ENCODE measurements at places on chromosomes 1 and 21.
A peak's percentile ranks its signal among the peaks of the same experiment; 100 is the strongest.

GRCh38 chr21:46307625-46308024, 16.0 kb downstream of the C21orf58 start:
- no peak for DNase-seq

DNA sequence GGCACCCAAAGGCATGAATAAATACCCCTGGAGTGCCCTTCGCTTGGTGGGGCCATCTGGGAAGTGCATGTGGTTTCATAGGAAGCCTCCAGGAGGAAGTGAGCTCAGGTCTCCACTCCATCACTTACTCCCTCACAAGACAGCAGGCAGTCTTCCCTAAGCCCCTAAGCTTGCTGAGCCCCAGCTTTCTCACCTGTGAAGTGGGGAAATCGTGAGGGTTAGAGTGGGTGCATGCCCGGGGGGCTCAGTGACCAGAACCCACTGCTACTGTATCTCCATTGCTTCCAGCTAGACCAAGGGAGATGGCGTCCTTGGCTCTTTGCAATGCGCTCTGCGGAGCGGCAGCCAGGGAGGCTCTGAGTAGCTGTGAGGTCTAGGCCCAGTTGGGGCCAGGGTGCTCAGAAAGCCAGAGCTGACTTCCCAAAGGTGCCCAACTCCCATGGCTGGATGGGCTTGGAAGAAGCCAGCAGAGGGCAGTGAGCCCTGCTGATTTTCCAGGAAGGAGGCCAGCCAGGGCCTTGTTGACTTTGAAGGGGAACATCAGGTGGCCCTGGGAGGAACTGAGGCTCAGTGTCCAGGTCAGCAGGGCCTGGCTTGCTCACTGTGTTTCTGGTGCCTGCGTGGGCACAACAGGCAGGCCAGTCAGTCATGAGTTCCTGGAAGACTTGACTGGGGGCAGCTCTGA, 27.3 kb downstream of the CDCP2 start:
- DNase-seq: no peak

GRCh38 chr1:33363021-33363420, 42.1 kb upstream of the A3GALT2 start:
- DNase-seq: no peak

DNA sequence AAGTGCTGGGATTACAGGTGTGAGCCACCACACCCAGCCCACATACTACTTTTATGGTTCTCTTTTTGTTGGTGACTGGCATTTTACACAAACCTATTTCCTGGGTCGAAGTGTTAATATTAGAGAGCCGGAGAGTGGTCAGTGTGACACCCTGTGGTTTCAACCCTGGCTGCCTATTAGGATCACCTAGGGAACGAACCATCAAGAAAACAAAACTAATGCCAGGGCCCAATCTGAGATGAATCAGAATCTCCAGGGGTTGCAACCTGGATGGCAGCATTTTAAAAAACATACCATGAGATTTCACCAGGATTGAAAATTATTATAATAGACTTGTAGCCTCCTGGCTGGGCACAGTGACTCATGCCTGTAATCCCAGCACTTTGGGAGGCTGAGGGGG, 6.1 kb downstream of the MRPS21 start:
- DNase-seq: no peak

GRCh38 chr1:43370564-43370963, 2.8 kb upstream of the ELOVL1 start:
- no peak for DNase-seq

GRCh38 chr21:29654203-29654602, 285.6 kb downstream of the GRIK1 start:
- no peak for DNase-seq

- DNase-seq: no peak
Measured at GRCh38 chr1:109256085-109256484, 6.7 kb downstream of the CELSR2 start.

DNA sequence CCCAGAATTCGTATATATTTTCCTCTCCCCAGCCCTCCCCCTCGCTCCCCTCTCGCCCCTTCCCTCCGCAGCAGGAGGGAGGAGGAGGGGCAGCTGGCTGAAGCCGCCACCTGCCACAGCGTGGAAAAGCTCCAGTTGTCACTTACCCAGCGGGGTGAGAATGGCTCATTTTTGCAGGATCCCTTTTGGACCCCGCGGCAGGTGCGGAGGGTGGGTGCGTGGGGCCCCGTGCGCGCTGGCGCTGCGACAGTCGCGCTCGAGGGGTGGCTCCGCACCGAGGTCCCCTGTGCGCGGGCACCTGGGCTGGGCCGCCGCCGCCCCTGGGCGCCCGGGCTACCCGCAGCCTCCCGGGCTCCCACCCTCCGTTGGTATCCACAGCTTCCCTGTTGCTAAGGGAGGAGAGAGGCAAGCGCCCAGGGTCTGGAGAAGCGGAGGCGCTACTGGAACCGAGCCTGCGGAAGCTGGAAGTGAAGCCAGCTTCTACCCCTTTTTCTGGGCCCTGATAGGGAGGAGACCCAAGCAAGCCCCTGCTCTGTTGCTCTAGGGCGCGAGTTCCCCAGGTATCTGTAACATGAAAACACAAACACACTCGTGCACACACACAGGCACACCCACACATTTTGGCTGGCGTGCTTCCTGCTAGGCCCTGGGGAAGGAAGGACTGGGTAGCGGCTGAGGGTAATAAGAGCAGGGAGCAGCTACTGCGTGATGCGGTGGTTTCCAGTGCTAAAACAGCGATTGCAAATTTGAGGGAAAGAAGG, at the start of gene ERICH3:
Gene ERICH3, minus strand, starts transcription at position 442 of the 761 bp plus-strand sequence. Its CDS starts 273 bp downstream, at position 169.
- no peak for DNase-seq

DNA sequence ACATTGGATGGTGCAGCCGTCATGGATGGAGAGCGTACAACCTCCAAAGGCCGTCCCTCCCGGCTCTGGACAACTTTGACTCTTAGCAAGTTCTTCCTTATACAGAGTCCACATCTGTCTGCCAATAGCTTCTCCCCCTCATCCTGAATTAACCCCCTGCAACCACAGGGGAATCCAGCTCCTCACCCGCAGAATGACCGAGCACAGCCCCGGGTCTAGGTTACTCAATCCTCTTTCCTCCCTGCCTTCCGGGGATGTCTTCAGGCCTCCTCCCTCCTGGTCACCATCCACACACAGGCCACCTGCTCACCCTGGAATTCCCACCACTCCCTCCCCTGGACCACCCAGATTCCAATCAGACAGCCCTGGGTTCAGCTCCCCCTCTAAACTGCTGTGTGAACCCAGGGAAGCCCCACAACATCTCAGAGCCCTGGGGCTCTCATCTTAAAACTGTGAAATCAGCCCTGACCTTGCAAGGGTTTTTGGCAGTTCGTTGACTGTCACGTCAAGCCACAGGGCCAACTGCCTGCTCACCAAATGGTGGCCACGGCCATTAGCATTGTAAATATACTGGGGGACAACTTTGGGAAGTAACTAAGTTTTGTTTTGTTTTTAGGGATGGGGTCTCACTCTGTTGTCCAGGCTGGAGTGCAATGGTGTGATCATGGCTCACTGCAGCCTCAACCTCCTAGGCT, 54.2 kb downstream of the HSPG2 start:
- no peak for DNase-seq

- no peak for DNase-seq
Measured at GRCh38 chr1:25999041-25999800, 1.4 kb upstream of the PAFAH2 start.

DNA sequence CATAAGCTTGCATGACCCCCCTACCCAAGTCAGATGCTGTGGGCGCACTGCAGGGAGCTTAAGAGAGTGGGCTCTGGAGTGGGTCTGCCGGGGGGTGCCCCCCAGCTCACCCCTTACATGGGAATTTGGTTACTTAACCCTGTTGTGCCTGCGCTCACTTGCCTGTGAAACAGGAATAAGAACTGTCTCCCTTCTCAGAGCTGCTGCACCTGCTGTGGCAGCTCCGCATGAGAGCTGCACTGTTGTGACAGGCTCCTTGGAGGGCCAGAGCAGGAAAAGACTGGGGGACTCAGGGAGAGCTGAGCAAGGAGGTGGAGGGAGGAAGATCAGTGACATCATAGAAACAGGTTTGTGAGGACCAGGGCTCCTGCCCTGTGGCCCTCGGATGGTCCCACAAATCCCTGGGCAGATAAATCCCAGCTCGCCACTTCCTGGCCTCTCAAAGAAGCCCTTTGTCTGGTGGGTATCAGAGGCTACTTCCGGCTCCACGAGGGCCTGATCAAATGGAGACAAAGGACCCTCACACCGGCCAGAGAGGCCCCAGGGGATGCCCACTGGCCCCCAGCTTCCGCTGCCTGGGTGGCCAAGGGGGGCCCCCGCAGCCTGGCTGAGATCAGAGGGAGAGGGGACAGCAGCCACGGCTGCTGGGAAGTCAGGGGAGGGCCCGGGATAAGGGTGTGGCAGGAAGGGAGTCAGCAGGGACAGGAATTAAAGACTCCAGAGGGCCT, 28.9 kb upstream of the LAPTM5 start:
- DNase-seq: no peak

GRCh38 chr1:89762386-89762778, 58.5 kb upstream of the LRRC8D start:
- no peak for DNase-seq

GRCh38 chr1:44244986-44245385, 31.7 kb downstream of the DMAP1 start:
- DNase-seq: no peak

GRCh38 chr1:28416509-28417194, 47.1 kb downstream of the PHACTR4 start:
- no peak for DNase-seq

GRCh38 chr1:154974808-154975408, 427 bp downstream of the CKS1B start:
- DNase-seq: peak; percentile 91

- DNase-seq: no peak
Measured at GRCh38 chr1:33267468-33268205, 11.3 kb downstream of the ZNF362 start.

GRCh38 chr1:114819869-114820268, 34.8 kb upstream of the SYCP1 start:
- no peak for DNase-seq

DNA sequence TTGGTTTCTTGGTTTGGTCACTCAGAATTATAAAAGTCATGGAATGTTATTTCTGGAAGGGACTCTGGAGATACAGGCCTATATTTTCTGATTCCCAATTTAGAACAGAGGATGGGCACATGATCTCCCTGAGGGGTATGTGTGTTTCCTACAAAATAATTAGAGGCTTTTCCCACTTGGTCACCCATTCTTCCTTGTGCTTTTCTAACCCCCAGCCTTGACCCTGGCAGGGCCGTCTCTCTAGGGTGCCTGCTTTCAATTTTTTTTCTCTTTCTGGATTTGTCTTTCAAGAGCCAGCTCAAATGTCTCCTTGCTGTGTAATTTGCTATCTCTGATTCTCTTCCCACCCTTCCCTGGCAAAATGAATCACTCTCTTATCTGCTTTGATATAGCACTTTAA, 131.9 kb downstream of the HLX start:
- no peak for DNase-seq

DNA sequence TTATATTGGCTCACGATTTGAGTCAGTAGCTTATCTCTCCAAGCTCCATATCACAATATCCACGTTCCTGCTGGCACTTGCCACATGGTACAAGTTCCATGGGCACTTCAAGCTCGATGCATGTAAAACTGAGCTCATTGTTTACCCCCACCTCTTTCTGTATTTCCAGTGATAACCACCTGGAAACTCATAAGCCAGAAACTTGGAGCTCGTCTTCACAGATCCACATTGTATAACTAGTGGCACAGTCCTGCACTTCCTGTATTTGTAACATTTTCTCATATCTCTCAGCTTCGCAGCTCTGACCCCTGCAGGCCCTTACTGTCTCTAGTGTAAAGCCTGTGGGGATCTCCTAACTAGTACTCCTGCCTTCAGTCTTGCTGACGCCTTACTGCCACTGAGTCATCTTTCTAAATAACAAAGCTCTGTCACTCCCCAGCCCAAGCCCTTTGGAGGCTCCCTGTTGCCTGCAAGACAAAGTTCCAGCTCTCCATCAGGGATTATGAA, 6.5 kb upstream of the C2CD4D start:
- no peak for DNase-seq

DNA sequence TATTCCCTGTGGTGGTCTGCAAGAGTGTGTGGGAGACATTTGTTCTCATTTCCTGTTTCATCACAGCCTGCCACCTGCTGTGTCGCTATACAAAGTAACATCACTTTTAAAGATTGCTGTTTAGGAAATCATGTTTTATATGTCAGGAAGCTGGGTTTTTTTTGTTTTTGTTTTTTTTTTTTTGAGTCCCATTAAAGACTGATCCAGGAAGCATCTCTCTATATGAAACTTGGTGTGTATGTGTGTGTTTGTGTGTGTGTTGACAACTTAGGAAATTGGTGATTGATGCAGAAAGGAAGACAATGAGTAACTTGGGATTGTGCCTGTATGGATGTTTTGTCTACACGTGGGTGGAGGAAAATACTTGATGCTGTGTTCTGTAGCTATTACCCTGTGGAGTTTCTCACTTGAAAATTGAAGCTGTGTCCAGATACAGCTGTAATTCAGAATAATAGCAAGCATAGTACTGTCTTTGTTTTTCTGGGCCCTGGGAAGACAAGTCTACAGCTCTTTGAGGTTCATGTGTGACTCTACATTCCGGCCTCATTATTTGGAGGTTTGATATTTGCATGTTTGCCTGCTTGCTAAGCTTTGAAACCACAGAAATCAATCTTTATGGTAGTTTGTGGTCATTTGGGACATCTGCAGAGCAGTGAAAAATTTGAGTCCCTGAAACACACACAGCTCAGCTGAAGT, 47.9 kb downstream of the LAMC1 start:
- DNase-seq: no peak

GRCh38 chr1:160428655-160429054, 28.3 kb downstream of the VANGL2 start:
- no peak for DNase-seq

- no peak for DNase-seq
Measured at GRCh38 chr1:159594625-159595405, 7.2 kb downstream of the APCS start.

DNA sequence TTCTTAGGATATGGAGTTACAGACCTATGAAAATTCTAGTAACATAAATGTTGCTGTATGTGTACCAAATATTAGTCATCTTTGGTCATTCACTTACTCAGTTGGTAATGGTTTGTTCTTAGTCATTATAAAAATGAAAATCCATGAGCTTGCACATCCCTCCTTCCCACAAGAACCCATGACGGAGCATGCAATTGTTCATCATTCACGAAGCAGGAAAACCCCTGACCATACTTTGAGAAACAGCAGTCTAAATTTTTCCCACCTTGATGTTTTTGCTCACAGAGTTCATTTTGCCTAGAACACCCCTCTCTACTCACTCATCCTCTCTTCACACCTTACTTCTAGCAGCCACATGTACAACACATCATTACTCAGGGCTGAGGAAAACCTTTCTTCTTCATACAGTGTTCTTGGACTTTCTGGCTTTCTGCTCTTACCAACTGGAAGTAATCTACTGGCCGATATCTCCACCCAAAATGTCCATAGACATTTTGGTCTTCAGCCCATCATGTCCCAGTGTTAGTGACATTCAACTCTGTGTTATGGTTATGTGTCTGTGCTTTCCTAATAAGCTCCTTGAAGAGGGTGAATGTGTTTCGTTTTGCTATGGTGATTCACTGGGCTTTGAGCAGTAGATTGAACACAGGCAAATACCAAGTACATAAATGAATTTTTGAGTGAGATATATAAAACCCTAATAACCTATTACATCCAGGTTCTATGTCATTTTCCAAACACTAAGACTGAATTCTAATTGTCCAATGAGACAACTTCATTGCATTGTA, 189.9 kb downstream of the ZC3H11B start:
- DNase-seq: no peak

- no peak for DNase-seq
Measured at GRCh38 chr1:38474738-38475623, 384.6 kb downstream of the RRAGC start.

- DNase-seq: no peak
Measured at GRCh38 chr21:31848326-31848985, 24.4 kb upstream of the HUNK start.
